ENCODE measurements at places on chromosomes 6 and 20.

DNA sequence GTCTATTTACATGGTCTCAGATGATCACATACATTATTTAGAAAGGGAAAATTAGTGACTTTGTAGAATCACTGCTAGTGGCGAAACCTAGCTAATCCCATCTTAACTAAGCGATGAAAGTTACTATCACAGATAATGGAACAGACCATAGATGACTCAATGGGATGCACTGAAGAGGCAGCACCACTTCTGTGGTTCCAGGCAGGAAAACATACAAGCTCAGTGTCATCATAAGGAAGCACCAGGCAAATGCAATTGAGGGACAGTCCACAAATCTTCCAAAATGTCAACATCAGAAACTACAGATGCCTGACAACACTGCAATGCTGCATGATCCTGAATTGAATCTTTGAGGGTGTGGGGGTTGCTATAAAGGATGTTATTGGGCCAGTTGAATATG, 15.9 kb upstream of the SNAI1 start:
- no peak for DNase-seq

- DNase-seq: peak; percentile 31
Measured at GRCh38 chr20:41173161-41173721, 35.9 kb downstream of the PLCG1 start.

DNA sequence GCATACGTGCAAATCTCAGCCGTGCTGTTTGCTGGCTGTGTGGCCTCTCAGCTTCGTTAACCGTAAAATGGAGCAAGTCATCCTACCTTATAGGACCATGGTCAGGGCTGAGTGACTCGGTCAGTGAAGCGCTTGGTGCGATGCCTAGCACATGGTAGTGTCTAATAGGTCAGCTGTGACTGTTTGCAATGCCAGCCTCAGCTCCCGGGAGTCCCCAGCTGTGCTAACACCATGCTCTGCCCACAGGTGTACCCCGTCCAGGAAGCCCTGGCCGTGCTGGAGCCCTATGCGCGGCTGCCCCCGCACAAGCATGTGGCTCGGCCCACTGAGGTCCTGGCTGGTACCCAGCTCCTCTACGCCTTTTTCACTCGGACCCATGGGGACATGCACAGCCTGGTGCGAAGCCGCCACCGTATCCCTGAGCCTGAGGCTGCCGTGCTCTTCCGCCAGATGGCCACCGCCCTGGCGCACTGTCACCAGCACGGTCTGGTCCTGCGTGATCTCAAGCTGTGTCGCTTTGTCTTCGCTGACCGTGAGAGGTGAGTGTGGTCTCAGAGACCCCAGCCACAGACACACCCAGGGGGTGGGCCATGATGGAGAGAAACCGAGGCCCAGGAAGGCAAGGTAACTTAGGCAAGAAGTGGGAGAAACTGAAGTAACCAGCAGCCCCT, 10.6 kb downstream of the TRIB3 start:
- DNase-seq: no peak

GRCh38 chr20:20411836-20412235, 43.9 kb downstream of the INSM1 start:
- DNase-seq: no peak

- no peak for DNase-seq
Measured at GRCh38 chr20:59414936-59415623, 114.7 kb downstream of the EDN3 start.

DNA sequence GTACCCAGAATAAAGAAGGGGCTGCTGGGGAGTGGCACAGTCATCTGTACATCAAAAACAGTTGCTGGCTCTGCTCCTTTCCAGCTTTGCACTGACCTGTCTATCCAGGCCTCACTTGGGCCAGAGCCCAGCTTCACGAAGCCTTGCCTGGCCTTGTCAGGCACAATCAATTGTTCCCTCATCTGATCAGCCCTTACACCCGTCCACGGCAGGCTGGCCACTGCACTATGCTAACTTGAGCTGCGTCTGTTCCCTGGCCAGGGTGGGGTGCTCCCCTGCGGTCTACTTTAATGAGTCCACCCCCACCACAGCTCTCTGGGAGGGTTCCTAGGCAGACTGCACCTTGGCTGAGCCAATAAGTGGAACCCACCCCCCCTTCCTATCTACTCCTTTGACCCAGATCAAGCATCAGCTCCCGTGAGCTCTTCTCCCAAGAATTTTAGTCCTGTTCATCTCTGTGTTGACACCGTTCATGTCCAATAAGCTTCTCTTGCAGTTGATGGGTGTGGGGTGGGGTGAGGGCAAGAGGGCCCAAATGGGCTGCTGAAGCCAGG, 74.3 kb upstream of the MLN start:
- DNase-seq: no peak

GRCh38 chr6:96727144-96727543, 110.1 kb downstream of the GPR63 start:
- no peak for DNase-seq

DNA sequence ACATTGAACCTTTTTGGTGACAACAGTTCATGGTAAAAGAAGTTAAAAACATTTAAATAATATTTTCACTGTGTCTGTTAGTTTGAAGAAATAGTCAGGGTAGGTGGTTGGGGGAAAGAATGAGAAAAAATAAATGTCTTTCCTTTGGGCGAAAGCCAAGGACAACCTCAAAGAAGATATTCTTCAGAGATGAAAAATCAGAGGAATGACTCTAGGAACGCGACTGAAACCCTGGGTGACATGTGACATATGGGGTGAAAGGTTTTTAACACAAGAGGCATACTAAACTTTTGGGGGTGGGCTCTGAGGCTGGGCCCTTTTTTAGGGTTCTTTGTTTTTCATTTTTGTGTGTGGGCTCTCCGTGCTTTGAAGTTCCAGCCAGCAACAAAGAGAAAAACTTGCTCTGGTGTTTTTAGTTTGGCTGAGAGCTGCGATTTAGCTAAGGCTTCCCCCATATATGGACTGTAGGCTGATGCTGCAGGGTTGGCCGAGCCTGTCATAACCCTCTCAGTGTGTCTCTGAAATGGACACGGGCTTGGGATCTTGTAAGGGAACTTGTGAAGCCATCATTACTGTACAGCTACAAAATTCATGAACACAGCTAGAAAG, 610.1 kb upstream of the ARID1B start:
- no peak for DNase-seq

- DNase-seq: no peak
Measured at GRCh38 chr6:13439644-13440043, 47.8 kb downstream of the GFOD1 start.

- no peak for DNase-seq
Measured at GRCh38 chr20:1171461-1172093, 13.2 kb downstream of the TMEM74B start.

- DNase-seq: no peak
Measured at GRCh38 chr6:57177545-57178265, 5.6 kb downstream of the BAG2 start.

- DNase-seq: no peak
Measured at GRCh38 chr20:51036827-51037531, 14.1 kb upstream of the KCNG1 start.

- DNase-seq: no peak
Measured at GRCh38 chr6:31272836-31273626, 1.1 kb upstream of the HLA-C start.

DNA sequence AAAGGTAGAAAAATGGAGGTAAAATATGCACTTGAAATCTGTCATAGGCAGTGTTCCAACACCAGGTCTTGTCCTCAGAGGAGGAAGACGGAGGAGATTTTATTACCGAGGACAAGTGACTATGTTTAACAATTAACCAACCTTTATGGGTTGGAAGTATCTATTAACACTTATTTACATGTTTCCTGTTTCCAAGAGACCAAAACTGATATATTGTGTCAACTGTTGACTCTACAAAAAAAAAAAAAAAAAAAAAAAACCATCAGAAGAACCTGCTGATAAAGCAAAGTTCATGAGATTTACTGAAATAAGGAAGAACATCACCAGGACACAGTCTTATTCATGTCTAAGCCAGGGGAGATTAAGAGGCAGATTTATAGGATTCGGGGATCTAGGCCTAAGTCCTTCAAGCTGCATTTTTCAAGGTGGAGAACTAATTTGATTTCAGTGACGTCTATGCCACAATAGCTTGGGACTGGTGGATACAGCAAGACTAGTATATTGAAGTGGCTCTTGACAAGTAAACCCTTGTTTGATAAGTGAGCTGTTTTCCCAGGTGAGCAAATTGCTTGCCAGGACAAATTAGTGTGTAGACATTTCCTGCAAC, 126.6 kb upstream of the NAA20 start:
- DNase-seq: no peak

DNA sequence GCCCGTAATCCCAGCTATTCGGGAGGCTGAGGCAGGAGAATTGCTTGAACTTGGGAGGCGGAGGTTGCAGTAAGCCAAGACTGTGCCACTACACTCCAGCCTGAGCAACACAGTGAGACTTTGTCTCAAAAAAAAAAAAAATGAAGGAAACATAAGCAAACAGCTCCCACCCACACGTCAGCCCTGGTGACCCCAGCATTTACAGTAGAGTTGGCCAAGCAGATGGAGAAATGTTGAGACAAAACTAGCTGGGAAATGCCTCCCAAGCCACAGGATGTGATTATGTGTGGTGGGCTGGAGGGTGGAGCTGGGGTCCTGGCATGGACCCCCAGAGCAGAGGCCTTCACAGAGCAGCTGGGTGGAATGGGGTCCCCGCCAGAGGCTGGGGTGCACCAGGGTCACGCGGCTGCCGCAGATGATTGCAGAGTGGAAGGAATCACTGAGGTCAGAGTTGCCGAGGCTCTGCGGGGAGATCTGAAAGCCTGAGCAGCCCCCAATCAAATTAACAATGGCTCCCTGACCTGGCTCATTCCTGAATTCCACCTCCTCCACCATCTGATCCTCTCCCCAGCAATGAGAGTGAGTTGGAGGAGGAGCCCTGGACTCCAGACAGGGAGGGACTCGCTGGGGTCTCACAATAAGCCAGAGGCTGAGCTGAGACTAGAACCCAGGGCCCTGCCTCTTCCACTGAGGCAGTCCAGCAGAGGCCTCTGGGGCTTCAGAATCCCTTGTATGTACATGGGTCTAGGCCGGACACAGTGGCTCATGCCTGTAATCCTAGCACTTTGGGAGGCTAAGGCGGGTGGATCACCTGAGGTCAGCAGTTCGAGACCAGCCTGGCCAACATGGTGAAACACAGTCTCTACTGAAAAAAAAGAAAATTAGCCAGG, 34.7 kb upstream of the TGM2 start:
- DNase-seq: no peak

- DNase-seq: no peak
Measured at GRCh38 chr20:24908642-24909041, 40.4 kb upstream of the CST7 start.

DNA sequence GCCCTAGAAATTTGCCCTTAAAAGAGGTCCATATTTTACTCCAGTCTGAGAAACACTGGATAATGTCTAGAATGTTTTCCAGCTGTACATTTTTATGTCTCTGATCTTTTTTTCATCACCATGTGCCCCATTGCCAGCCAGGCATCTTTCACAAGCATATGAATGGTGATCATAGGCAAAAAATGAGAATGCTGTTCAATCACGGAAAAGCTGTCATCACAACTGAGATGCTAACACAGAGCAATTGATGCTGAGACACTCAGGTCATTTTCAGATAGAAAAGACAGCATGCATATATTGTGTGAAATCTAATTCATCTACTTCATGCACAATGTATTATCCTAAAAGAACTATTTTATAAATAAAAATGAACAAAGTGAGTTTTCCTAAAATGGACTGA, 41.6 kb downstream of the CGA start:
- no peak for DNase-seq

- DNase-seq: no peak
Measured at GRCh38 chr6:24504287-24504648, 9.5 kb downstream of the ALDH5A1 start.

DNA sequence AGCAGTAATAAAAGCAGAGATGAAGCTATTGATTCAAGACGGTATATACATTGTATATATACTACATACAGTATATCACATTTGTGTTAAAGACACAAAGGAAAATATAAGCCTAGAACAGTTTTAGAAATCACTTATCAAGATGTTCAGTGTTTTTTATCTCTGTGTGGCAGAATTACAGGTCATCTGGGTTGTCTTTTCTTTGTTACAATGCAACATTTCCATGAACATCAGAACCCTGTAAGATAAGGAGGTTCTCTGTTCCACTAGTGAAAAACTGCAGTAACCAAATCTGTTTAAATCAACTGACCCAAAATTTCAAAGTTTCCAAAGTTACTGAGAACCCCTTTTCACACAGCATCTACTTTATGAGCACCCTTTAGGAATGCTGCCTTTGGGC, 42.2 kb downstream of the B4GALT5 start:
- no peak for DNase-seq

DNA sequence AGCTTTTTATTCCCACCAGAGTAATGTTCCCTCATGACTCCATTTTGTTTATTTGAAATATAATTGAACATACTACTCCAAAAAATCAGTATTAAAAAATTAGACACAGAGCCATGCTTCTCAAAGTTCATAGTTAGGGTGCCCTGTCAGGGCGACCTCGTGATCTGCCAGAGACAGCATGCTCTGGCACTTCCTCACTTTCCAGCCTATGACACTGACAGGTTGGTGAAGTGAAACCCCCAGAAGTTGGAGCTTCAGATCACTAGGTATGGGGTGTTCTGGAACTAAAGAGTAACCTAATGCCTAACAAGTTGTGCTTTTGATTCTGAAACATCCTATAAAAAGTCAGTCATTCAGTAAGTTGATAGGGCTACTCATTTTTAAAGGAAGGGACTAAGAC, 93.0 kb downstream of the TBC1D7 start:
- DNase-seq: no peak

GRCh38 chr6:13924146-13924948, 405 bp upstream of the RNF182 start:
- DNase-seq: no peak

GRCh38 chr6:75602246-75603105, 796 bp downstream of the SENP6 start:
- DNase-seq: peak; percentile 10

GRCh38 chr6:156169371-156169770, 607.8 kb upstream of the ARID1B start:
- DNase-seq: no peak

- no peak for DNase-seq
Measured at GRCh38 chr6:8507286-8507685, 71.9 kb upstream of the SLC35B3 start.

DNA sequence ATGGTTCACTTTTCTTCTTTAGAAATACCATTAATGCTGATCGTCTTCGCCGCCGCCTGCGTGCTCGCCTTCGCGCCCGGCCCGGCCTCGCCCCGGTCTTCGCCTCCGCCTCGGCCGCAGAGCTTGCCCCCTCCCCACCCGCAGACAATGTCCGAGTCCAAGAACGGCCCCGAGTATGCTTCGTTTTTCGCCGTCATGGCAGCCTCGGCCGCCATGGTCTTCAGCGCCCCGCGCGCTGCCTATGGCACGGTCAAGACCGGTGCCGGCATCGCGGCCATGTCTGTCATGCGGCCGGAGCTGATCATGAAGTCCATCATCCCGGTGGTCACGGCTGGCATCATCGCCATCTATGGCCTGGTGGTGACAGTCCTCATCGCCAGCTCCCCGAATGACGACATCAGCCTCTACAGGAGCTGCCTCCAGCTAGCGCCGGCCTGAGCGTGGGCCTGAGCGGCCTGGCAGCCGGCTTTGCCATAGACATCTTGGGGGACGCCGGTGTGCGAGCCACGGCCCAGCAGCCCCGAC, 4.8 kb upstream of the PRPH2 start:
- no peak for DNase-seq

Data from skeletal muscle cell (primary cell).